ENCODE measurements at places on chromosomes 11 and 22.

DNA sequence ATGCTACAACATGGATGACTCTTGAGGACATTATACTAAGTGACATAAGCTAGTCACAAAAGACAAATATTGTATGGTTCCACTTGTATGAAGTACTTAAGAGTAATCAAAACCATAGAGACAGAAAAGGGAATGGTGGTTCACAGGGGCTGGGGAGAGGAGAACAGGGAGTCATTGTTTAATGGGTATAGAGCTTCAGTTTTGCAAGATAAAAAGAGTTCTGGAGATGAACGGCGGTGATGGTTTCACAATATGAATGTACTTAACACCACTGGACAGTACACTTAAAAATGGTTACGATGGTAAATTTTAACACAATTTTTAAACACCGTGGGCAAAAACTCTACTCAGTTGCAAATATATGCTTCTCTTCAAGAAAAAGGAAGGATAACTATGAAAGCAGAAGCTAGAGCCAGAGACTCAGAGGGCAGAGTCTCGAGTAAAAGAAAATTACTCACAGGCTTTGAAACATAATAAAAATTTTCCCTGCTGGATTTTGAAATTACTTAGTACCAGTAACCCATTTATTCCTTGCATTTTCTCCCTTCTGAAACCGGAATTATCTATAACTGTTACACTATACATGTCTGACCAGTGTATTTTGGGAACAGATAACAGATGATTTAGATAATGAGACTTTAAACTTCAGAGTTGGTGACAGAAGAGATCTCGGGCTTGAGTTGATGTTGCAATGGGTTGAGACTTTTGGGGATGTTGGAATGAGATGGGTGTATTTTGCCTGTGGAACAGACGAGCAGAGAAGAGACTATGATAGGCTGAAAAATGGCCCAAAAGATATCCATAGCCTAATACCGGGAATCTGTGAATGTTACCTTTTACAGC lies 15.0 kb downstream of the MRTFA start:
- no peak for DNase-seq

GRCh38 chr22:49604732-49605302 lies 222.9 kb downstream of the BRD1 start:
- DNase-seq: no peak

DNA sequence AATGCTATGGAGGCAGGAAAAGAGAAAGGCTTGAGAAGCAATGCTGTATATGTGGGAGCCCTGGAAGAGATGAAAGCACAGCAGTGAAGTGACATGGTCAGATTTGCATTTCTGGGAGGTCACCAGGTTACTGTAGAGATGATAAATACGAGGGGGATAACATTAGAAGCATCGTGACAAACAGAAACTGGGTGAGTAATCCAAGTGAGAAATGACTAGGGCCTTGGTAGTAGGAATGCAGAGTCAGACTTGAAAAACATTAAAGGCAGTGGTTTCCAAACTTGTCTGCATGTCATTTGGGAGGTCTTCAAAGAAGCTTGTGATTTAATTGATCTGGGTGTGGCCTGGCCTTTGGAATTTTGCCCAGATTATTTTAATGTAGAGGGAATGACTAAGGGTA lies 43.9 kb downstream of the CCDC34 start:
- DNase-seq: no peak

DNA sequence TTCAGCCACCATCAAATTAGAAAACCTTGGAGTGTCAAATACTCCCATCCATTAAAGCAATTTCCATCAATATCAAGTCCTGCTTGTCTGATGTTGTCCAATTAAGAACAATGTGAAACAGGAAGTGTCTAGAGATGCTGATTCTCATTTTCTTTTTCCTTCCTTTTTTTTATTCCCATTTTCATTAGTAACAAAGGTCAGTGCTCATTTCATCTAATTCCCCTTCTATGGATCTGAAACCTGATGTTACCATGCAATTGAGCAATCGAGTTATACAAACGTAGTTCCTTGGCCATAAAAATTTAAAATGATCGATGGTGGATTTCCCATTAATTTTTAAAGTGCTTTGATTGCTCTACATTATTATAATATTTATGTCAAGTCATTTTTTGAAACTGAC lies 330.6 kb upstream of the ZC3H12C start:
- DNase-seq: no peak

GRCh38 chr11:8093931-8094575 lies 13.0 kb downstream of the TUB start:
- DNase-seq: no peak

DNA sequence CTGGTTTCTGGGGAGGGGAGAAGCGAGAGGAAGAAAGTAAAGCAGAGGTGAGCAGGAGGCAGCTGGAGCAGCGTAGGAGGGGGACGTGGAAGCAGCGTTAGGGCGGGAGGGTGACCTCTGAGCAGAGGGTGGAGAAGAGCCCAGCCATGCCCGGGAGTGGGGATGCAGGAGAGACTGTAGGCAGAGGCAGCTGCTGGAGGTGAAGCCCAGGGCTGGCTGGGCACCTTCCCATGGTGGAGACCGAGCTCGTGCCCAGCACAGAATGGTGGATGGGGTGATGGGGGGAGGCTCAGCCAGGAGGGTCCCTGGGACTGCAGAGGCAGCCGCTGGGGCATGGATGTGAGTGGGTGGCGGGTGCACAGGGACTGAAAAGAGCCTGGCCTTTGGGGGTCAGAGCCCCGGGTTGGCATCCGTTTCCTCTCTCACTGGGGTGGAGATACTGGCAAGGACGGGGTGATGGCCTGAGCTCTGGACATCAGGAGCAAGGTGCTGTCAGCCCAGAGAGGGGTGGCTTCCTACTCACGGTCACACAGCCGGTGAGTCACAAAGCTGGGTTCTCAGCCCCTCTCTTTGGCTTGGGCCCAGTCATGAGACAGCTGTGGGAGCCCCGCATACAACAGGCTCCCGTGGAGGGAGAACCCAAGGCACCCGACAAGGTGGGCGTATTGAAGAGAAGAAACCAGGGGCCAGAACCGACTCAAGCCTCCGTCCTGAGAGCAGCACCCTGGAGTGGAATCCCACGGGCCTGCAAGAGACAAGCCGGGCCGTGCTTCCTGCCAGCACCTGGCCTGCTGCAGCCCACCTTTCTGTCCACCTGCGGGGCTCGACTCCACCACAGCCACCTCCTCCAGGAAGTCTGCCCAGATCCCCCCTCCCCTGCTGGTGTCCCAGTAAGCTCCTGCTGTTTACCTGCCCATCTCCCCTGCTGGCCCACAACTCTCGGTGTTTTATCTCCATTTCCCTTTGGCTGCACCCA lies 45.8 kb upstream of the FGF3 start:
- DNase-seq: no peak

DNA sequence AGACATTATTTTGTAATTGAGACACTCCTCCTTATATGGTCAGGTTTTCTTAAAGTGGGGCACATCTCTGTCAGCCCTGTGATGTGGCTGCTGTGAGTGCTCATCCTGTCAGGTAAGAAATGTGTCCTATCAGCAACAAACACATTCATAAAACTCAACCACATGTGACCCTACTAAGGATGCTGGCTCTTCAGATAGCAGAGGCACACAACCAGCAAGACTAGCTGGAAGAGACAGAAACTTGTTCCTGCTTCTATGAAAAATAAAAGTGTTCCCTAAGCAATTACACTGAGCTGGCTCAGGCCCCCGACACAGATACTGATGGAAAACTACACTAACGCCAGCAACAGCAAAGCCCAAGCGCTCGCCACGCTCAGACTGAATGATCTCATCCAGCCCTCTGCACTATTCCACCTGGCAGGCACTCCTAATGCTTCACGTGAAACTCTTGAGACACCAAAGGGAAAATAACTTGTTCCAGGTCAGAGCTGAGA lies 49.8 kb upstream of the CYP2D6 start:
- no peak for DNase-seq

GRCh38 chr11:39361557-39361956 lies 2097.9 kb downstream of the LRRC4C start:
- no peak for DNase-seq

GRCh38 chr11:18731949-18732821 lies 6.2 kb upstream of the IGSF22 start:
- DNase-seq: peak; percentile 82

DNA sequence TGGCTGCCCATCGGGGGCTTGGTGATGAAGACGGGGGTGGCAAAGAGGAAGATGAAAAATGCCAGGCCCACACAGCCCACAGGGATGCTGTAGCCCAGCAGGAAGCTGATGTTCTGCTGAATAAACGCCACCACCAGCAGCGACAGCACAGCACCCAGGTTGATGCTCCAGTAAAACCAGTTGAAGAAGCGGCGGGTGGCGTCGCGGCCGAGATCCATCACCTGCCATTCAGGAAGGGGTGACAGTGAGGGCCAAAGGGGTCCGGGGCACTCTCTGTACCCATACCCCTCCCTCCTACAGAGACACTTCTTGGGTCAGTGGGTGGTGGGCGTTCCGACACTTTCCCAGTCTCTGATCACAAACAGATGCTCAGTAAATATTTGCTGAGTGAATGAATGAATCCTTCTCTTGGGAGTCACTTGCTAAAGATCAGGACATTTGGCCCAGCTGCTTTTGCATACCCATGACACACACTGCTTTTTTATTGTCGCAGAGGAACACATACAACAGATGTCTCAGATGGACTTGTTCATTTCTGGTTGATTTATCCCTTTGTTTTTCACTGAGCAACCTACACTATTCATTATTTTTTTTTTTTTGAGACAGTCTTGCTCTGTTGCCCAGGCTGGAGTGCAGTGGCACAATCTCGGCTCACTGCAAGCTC lies 5.2 kb downstream of the SLC15A3 start:
- DNase-seq: no peak

GRCh38 chr11:64223001-64223651 lies 2.9 kb downstream of the TRPT1 start:
- no peak for DNase-seq

DNA sequence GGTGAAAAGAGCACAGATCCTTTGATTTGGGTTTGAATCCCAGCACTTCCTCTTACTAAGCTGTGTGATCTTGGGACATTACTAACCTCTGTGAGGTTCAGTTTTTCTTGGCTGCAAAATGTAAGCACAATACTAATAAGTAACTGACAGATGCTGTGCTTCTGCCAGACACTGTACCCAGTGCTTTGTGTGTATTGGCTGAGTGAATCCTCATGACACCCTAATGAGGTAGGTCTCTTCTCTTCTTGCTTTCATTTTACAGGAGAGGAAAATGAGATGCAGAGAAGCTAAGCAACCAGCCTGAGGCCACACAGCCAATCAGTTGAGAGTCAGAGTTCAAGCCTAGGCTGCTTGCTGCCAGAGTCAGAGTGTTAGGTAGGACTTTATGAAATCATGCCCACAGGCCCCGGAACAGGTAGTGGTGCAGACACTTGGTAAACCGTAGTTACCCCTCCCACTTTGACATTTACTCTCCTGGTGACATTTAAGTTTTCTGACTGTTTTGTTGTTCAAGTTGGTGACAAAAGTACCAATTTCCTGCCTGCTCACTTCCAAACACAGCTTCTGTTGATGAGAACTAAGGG lies 21.2 kb downstream of the PTPRJ start:
- DNase-seq: no peak

GRCh38 chr22:50674606-50675552 lies 2.3 kb downstream of the SHANK3 start:
- peak; percentile 81 for DNase-seq

- no peak for DNase-seq
Measured at GRCh38 chr11:95232666-95233065, 1.7 kb upstream of the SESN3 start.

DNA sequence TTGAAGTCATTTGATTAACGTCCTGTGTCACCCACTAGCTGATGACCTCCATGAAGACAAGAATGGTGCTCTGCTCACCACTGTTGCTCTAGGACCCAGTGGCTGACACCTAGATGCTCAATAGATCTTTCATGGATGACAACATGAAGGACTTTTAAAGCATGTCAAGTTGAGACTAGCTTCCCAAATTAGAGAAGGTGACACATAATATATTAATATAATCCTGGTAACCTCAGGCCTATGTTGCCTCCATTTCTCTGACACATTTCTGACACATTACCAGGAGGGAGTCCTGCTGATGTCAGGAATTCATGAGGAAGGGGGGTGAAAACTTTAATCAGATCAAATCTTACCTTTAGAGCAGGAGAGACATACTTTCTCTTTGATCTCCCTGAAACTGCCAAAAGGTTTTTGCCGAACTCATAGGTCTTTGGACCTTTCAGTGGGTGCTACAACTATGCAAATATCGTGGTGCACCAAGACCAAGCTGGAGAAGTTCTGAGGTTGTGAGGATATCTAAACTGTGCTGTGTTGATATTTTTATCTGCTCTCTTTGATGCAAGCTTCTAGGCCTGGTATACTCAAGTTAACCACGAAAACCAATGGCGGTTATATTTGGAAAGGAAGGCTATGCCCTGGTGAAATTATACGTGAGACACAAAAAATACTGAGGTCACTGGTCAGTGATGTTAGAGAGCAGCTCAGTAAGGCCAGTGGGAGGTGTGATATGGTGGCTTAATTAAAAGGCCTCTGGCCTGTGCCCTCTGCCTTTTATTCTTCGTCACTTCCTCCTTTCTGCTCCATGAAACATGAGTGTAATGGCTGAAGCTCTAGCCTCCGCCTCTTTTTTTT lies 13.2 kb upstream of the AMPD3 start:
- no peak for DNase-seq

- peak; percentile 21 for DNase-seq
Measured at GRCh38 chr11:85844439-85845123, 10.6 kb upstream of the CCDC83 start.

GRCh38 chr11:3040881-3041280 lies 16.3 kb downstream of the CARS1 start:
- no peak for DNase-seq

- no peak for DNase-seq
Measured at GRCh38 chr11:100133114-100133513, 554.0 kb upstream of the ARHGAP42 start.

DNA sequence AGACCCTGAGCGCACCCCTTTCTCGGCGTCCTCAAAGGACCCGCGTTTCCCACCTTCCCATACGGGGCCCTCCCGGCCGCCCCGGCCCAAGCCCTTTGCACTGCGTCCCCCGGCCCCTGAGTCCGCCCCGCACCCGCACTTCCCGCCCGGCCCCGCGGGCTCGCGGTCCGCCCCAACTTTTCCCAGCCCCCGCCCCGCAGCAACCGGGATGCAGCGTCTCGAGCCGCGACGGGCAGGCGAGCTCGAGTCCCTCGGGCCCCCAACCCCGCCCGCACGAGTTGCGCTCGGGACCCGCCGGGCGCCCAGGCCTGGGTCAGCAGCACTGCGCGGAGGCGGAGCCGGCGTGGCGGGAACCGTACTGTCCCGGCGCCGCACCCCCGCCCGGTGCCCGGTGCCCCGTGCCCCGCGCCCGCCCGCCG lies 371 bp downstream of the SMCO4 start:
- DNase-seq: peak; percentile 25

DNA sequence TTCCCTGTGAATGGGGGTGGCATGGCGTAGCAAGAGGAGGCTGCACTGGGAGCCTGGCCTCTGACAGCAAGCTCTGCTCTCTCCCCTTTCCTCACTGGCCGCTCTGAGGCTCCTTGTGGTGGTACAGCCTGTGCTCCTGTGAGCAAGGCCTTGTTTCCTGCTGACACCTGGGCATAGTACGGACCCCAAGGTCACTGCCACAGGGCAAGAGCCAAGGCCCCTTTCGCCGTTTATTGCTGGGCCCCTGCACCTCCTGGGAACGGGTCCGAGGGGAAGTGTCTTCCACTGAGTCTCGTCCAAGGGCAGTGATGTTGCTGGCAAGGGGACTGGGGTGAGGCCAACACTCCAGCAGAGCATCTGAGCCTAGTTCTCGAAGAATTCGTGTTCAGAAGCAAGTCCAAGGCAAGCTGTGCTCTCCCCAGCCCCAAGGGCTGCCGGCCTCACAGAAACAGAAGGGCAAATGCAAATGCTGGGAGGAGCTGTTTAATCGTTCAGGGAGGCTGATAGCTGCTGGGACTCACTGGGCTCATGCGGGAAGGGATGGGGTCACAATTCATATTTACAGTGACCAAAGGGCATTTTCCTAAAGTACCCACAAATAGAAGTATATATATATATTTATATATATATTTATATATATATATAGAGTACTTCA lies 15.9 kb upstream of the TTLL12 start:
- no peak for DNase-seq
